ENCODE measurements at places on chromosomes 1 and 21.

DNA sequence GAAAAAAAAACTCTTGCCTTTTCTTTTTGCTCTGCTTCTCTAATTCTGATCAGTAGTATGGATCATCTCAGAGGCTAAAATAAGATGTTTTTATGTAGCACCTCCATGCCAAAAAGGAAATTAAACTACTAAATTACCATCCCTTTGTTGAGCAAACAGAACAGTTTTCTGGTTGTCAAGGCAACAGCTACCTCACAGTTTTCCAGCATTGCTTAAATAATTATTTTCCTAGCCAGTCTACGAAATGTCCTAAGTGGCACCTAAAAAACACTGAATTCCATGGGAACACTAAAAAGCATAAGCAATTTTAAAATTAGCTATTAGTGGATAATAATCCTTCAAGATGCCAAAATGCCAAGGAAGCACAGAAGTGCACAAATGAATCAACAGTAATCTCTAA lies 61.7 kb downstream of the ARID4B start:
- DNase-seq, result no peak

- DNase-seq, result no peak
Observed at GRCh38 chr1:91791103-91791502, 94.8 kb downstream of the TGFBR3 start.

GRCh38 chr1:210288116-210288515 lies 40.6 kb upstream of the HHAT start:
- DNase-seq, result no peak

DNA sequence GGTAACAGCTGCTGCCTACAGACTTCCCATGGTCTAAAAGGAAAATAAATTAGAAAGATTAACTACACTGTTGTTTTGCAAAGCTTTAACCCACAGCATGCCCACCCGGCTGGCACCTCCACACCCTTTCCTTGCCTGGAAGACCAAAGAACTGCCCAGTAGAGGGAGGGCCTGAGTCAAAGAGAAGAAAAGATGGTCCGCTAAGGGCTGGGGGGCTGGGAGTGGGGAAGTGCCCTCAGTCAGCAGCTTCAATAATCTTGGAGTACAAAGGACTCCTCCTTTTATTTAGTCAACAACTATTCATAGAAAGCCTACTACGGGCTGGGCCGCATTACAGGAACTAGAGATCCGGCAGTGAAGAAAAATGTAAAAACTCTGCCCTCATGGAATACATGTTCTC lies 40.6 kb downstream of the ERI3 start:
- no peak for DNase-seq

- no peak for DNase-seq
Observed at GRCh38 chr1:15540186-15540585, 13.5 kb downstream of the DNAJC16 start.

GRCh38 chr1:235852887-235853286 lies 13.8 kb downstream of the LYST start:
- DNase-seq, result no peak

Measured in stimulated activated CD4-positive, alpha-beta T cell treated with anti-CD3 and anti-CD28 coated beads, Interleukin-1b, Interleukin-23, amount 100 ng/mL, for 4 hours (primary cell).